ENCODE measurements at places on chromosomes 3 and 15.

DNA sequence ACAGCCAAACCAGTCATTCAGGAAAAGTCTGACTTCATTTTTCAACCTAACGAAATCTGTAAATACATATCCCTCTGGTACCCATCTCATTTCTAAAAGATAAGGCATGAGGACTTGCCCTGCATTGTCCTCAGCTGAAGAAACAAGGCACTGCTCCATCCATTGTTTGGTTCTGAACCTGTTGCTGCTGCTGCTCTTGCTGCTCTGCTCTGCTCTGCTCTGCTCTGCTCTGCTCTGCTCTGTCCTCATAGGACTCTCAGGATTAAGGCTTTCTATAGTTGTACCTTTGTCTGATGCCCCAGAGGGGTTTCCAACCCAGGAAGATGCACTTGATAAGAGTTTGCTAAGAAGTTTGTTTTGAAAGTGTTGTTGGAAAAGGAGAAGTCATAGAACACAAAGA is 38.2 kb downstream of the CMSS1 start:
- no peak for DNase-seq

DNA sequence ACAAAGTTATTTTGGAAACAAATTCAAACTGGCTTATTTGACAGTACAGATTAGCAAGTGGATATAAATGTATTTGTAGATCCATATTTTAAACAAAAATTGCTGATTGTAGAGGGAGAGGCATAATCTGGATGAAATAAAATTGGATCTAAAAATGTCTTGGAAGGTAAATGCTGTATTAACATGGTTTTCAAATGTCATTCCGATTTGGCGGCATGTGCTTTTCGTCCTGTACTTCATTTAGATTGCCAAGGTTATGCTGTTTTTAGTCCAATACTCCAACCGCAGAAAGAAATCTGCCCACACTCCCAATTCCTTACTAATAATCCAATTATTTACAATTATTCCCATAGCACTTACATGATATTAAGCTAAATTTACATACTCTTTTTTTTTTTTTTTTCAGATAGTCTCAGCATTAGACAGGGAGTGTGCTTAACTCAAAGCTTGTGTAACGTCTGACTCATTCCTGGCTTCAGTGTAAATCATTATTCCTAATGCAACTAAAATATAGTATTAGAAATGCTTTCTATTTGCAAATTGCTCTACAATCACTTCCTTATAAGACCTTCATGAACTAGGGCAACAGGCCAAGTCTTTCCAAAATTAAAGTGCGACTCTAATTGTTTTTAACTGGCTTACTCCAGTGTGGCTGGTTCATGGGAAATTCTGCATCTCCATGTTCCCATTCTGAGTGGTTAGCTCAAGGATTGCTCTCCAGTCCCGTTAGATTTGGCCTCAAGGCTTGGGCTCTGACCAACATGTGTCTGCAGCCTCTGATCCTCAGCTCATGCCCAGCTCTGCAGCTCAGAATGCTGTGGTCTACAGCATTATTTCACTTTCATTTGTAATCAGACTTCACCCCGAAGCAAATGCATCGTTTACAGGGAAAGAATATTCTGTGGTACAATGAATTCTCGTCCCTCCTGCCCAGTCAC is 103.9 kb downstream of the FBN1 start:
- DNase-seq, result no peak

- no peak for DNase-seq
Measured at GRCh38 chr15:27065785-27066184, 94.8 kb downstream of the GABRG3 start.

GRCh38 chr3:32837789-32838188 is 20.0 kb downstream of the TRIM71 start:
- no peak for DNase-seq

DNA sequence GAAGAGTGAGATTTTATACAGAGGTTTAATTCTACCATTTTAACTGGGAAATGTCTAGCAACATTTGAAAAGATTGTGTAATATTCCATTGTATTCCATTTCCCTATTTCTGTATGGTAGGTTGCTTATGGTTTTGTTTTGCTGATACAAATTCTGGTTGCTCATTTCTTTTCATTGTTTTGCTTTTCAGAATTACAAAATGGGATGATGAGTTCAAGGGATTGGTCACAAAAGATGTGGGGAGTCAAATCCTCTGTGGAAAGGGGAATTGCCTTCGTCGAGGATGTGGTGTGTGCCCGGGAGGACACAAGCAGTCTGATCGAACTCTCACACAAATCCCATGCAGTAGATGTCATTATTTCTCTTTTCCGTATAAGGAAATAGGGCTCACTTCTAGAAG is 18.3 kb downstream of the SLCO3A1 start:
- DNase-seq, result no peak

- no peak for DNase-seq
Measured at GRCh38 chr3:155423526-155424322, 130.2 kb upstream of the STRIT1 start.

- DNase-seq, result no peak
Measured at GRCh38 chr3:31364711-31365110, 168.0 kb upstream of the STT3B start.

DNA sequence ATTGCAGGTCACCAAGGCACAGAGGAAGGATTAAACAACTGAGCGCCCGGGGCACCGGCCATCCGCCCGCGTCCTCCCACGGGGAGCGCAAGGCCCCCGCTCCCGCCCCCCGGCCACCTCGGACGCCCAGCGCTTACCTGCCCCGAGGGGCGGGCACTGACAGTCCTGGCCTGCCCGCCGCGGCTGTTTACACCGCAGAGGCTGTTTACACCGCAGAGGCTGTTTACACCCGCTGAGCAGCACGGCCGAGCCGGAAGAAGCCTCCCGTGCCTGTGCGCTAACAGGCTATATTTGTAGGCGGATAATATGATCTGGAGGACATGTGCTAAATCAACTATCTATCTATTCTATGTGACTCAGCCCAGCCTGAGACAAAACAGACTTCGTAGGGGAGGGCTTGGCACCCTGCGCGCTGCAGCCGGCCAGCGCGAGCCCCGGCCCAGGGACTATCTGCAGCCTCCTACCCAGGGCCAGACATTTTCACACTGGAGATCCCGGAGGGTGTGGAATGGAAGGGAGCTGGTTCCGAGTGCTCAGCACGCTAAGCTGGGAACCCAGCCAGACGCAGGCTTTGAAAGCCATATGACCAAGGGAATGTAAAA is at the start of gene LRRC2:
TSS of gene LRRC2 (minus strand) at position 263 of the 602 bp plus-strand sequence. CDS start 14,711 bp downstream, outside the sequence.
- DNase-seq, result no peak

DNA sequence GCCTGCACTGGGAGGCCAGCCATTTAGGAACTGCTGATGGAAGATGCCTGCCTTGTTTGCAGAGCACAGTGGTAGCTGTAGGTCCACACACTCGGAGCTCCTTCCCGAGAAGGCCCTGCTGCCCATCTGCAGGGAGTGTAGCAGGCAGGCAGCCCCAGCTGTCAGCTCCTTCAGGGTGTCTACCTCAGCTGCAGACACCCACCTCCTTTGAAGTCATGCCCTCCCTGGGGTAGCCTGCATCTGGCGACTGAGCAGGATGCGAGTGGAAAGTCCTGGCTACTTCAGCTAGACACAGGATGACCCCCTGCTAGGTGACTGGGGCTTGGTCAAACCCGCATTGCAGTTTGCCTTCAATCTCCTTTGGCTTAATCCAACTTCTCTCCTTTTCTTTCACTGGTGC is 93.2 kb upstream of the TLE3 start:
- no peak for DNase-seq

GRCh38 chr3:54123776-54124196 is 1.4 kb downstream of the CACNA2D3 start:
- DNase-seq, result no peak

Measured in stimulated activated CD8-positive, alpha-beta memory T cell treated with anti-CD3 and anti-CD28 coated beads, Interleukin-4, amount 100 ng/mL, for 1 hour (primary cell).